ENCODE measurements at places on chromosomes 13 and 19.

GRCh38 chr19:13022859-13023636 lies 27.8 kb downstream of the NFIX start:
- DNase-seq, result no peak

- no peak for DNase-seq
These were observed 2097.0 kb downstream of the PCDH9 start for GRCh38 chr13:65133094-65133493.

DNA sequence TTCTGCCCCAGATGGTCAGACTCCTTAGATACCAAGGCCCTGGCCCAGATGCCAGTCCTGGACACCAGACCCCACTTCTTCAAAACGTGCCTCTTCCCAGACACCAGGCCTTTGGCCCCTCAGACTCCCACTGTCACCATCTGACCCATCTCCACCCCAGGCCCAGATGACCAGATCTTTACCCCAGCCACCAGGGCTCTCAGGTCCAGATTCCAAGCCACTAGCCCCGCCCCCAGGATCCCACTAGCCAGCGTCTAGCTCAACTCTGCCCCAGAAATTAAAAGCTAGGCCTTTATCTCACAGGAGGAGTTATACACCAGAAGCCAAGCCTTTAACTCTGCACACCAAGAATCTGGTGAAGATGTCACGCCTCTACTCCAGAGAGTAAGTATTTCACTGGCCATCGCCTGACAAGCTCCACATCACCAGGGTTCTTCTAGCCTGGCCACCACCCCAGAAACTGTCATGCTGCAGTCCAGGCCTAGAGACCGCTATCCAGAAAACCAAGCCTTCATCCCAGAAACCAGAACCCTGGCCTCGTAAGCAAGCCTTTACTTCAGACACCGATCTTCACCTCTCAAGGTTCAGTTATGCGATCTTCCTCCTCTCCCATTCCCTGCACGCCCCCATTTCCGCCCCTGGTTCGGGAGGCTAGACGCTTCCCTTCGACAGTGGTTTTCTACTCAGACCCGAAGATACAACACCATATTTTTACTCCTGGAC lies 595 bp downstream of the XAB2 start:
- DNase-seq, result no peak

DNA sequence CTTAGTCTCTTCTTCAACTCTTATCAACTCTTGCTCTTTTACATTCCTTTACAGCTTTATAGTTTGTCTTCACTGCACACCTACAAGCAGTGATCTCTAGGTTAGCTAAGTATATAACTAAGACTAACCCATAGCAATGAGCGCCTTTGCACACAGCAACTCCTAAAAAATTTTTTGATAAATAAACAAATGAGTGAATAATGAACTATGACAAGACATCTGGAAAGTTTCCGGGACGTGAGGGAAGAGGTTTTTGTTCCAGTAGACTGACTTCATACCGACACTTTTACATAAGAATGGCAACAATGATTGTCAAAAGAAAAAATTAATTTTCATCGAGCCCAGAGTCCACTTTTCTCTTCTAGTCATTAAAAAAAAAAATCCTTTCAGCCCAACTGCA lies 98.3 kb downstream of the ELF1 start:
- no peak for DNase-seq

GRCh38 chr13:45370922-45371406 lies 30.0 kb upstream of the TPT1 start:
- peak; percentile 52 for DNase-seq

GRCh38 chr13:99389520-99390304 lies 82.5 kb upstream of the GPR183 start:
- DNase-seq, result no peak

DNA sequence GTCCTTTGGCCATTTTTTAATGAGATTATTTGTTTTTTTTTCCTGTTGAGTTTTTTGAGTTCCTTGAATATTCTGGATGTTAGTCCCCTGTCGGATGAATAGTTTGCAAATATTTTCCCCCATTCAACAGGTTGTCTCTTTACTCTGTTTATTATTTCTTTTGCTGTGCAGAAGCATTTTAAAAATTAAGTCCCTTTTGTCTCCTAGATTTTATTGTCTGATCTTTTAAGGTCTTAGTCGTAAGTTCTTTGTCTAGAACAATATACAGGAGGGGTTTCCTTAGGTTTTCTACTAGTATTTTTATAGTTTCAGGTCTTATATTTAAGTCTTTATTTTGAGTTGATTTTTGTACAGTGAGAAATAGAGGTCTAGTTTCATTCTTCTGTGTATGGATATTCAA lies 284.4 kb downstream of the GPC6 start:
- DNase-seq, result no peak

- DNase-seq, result no peak
These were observed 628.3 kb upstream of the SLC10A2 start for GRCh38 chr13:103694471-103694870.

GRCh38 chr19:35002037-35002535 lies 2.0 kb downstream of the GRAMD1A start:
- DNase-seq, result no peak

DNA sequence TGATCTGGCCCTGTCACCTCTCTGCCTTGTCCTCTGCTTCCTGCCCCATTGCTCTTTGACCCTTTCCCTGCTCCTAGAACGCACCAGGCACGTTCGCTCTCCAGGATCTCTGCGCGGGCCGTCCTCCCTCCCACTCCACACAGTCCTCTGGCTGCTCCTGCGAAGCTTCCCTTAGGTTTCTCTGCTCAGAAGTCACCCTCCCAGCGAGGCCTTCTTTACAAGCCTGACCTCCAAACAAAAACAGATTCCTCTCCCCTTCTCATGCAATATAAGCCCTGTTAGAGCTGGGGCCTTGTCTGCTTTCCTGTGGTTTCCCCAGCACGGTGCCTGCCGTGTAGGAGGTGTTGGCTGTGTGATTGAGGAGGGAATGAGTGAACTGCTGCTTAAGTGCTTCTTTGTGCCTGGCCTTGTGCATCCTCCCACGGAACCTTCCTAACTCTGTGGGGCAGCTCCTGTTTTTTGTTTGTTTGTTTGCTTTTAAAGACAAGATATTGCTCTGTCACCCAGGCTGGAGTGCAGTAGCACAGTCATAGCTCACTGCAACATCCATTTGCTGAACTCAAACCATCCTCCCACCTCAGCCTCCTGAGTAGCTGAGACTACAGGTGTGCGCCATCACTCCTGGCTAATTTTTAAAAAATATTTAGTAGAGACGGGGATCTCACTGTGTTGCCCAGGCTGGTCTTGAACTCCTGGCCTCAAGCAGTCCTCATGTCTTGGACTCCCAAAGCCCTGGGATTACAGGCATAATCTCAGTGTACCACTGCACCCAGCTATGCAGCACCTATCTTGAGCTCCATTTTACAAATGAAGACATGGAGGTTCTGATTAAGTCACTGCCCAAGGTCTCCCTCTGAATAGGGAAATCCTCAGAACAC lies 82.0 kb downstream of the SIPA1L3 start:
- peak; percentile 12 for DNase-seq

DNA sequence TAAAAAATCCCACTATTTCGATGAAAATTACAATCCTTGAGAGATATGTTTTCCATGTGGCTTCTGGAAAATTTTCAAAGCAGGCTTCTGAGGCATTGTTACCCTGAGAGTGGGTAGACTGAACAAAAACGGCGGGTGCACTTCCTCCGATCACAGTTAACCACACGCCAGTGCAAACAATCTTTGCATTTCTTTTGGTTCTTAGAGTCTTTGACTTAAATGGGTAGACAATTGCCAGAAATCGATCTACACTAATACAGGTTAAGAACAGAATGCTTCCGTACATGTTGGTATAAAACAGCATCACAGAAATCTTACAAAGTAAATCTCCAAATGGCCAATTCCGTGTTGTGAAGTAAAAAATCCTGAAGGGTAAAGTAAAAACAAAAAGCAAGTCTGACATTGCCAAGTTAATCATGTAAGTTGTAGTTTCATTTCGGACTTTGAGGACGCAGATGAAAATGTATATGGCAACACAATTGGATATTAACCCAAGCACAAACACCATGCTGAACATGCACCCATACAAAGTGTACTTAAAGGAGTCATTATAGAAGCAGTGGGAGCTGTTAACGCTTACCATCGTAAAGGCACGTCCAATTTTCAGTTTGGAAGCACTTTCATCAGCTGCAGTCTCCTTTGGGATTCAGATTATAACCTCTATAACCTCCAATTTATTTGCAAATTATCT lies 927 bp downstream of the LPAR6 start:
- DNase-seq, result no peak

DNA sequence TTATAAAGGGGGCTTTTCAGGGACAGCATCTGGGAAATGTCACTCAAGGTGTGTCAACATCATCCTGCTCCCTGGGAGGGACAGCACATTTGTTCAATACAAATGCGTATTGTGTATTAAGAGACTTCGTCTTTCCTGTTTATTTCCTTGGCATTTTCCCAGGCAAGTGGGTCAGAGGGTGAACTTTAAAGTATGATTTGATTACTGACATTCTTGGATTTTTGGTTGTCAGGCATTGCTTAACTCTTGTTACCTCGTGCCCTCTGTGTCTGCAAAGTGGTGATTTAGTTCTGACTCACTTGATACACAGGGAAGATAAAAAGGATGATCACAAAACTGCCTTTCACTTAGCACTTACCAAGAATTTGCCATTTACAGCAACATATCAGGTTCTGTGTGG lies 292.7 kb downstream of the SUCLA2 start:
- no peak for DNase-seq

DNA sequence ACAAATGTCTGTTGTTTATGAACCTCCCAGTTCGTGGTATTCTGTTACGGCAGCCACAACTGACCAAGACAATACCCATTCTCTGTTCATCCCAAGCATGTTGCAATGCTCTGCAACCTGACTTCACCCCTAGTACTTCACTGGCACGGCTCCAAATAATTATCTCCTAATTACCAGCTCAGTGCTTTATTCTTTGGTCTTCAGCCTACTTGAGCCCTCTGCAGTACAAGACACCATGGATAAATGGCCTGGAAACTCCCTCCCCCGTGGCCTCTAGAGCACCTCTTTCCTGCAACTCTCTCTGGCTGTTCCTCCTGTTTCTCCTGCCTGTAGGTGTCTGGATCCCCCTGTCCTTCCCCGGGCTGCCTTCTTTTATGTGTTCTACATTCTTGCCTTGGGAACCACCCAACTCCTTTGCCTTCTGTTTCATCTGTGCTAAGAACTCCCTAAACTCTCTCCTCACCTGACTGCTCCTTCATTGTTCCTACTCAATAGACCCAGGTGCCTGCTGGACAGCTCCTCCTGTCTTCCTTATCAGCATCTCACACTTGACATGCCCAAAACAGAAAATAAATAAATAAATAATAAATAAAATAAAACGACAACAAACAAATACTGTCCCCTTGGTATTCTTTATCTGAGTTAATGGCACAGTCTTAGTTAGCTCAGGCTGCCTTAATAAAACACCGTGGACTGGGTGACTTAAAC lies 200.4 kb upstream of the IPO5 start:
- no peak for DNase-seq

DNA sequence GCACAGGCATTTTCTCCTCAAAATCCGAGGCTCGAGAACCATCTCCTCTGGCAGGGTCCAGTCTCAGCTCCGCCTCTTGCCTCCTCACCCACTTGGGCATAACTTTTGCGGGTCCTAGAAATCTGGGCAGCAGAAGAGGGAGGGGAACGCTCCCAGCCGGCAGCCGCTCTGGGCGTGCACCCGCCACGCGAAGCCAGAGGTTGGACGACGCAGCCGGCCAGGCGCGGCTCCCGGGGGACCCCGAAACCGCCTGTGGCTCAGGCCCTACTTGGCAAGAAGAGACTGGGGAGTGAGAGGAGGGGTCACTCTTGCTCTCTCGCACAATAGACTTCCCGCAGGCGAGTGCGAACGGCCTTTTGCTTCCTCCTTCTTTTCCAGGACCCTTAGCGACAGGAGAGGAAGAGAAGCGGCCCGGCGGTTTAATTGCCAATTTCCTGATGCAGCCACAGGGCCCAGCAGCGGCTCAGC lies 6.0 kb upstream of the SOX1 start:
- DNase-seq, result no peak

GRCh38 chr13:103540382-103540765 lies 474.2 kb upstream of the SLC10A2 start:
- no peak for DNase-seq

- no peak for DNase-seq
These were observed 40.1 kb downstream of the FAM216B start for GRCh38 chr13:42821437-42821836.

DNA sequence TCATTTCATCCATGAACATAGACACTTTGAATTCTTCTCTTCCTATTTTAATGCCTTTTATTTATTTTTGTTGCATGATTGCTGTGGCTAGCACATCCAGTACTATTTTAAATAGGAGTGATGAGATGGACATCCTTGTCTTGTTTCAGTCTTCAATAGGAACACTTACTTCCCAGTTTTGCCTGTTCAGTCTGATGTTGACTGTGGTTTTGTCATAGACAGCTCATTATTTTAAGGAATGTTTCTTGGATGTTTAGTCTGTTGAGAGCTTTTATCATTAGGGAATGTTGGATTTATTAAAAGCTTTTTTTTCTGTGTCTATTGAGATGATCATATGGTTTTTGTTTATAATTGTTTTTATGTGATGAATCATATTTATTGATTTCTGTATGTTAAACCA lies 586.6 kb downstream of the SLITRK1 start:
- DNase-seq, result no peak

GRCh38 chr13:95067303-95067702 lies 233.9 kb downstream of the ABCC4 start:
- no peak for DNase-seq

DNA sequence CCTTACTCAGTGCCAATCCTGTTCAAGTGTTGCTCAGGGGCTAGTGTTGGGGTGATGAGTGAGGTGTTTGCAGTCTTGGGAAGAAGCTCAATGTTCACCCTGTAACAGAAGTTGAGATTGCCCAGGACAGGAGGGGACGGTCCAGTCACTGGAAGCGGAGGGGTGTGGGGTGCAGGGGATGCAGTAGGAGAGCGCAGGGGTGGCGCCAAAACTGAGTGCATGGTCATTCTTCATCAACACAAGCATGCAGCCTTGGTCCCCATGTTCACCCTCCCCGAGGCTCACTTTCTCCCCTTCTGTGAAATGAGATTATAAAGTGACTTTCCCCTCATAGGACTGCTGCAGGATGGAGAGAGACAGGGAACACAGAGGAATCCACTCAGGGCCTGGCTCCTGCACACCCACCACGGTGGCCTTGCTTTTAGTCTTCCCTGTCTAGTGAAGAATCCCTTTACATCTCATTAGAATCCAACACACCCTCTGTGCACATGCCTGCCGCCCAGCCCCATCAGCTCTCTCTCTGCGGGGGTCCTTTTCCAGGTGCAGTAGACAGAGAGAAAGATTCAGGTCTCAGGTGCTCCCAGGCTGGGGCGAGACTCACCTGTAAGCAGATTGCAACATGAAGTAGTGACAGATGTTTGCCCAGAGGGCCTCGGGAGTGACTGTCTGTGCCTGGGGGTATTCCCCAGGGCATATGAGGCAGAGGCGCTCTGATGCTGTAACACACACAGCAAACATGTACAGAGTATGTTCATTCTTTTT lies 93.2 kb downstream of the TSHZ3 start:
- DNase-seq, result no peak

DNA sequence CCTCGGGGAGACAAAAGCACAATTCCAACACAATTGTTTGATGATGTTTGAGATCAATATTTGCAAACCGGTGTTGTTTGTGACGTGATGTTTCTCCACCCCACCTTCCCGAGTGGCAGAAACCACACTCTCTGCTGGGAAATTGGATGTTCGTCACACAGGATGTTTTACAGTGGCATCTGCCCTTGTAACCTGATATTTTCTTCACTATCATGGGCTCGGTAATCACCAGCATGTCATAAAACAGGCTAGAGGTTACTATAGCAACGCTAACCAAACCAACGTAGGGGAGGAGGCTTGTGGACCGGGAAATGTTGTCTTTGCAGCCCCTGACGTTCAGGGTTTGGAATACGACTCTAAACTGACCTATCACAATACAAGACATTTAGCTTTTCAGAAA lies 454.5 kb downstream of the IRS2 start:
- no peak for DNase-seq
